ENCODE measurements at places on chromosomes 2 and 18.

DNA sequence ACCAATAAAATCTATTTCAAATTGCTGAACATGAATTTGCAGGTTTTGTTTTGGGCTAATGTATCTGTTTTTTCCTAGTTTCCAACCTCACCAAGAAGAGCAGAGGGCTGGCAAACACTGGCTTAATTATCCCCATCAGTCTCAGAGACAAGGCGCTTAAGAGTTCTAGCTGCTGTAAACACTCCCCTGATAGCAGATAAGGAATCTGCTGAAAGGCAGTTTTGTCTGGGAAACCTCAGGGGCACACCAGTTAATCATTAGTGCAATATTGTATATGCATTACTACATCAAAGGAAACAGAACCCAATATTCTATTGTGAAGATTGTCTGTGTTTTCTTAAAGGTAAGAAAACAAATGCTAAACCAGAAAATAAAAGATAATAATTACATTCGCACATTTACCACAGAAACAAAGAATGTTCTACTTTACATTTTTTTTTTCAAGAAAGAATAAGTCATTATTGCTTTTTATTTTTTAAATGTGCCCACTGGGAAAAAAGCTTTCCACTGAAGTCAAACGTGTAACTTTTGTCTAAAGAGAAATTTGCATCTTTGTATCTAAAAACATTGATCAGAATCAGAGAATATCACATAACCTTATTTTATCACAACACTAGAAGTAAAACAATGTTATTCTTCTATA, 179.1 kb downstream of the ERBB4 start:
- DNase-seq, result no peak

DNA sequence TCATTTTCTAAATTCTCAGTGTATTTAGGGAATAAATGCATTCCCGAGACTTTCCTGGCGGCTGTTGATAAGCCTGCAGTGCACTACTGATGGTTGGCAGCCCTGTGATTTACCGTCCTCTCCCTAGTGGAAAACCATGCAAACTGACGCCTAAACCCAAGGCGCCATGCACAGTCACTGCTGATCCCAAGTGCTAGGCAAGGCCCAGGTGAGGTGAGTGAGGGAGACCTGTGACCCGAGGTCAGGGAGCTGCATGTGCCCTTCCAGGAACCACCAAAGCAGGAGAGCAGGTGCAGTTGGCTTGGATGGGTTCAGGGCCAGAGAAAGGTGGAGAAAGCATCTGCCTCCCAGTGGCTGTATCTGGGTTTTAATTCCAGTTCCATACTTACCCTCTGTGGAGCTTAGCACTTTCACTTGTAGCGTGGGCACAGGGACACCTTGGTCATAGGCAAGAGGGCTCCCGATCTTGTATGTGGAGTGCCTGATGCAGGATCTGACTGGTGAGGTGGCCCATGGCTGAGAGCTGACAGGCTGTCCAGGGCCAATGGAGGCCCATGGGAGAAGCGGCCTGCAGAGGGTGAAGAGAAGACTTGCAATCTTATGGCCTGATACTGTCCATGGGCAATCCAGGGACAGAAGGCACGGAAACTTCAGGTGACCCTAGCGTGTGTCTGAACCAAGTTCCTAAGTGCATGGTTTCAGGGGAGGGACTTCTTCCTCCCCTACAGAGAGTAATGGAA, 131.3 kb downstream of the SH3RF3 start:
- DNase-seq, result no peak

DNA sequence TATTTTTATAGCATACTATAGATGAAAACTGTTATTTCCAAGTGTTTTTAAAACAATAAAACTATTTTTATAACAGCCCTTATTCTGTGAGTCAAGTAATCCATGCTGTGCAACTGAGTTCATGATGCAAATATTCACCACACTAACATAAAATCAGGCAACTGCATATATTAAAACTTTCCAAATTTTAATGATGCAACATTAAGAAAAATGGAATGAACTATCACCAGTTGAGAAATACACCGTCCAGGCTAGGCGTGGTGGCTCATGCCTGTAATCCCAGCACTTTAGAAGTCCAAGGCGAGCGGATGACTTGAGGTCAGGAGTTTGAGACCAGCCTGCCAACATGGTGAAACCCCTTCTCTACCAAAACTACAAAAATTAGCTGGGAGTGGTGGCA, 114.5 kb downstream of the CDH2 start:
- no peak for DNase-seq

- DNase-seq, result no peak
Observed at GRCh38 chr2:58911877-58912276, 670.8 kb upstream of the FANCL start.

- no peak for DNase-seq
Observed at GRCh38 chr2:218813771-218814460, 17.7 kb downstream of the PRKAG3 start.

DNA sequence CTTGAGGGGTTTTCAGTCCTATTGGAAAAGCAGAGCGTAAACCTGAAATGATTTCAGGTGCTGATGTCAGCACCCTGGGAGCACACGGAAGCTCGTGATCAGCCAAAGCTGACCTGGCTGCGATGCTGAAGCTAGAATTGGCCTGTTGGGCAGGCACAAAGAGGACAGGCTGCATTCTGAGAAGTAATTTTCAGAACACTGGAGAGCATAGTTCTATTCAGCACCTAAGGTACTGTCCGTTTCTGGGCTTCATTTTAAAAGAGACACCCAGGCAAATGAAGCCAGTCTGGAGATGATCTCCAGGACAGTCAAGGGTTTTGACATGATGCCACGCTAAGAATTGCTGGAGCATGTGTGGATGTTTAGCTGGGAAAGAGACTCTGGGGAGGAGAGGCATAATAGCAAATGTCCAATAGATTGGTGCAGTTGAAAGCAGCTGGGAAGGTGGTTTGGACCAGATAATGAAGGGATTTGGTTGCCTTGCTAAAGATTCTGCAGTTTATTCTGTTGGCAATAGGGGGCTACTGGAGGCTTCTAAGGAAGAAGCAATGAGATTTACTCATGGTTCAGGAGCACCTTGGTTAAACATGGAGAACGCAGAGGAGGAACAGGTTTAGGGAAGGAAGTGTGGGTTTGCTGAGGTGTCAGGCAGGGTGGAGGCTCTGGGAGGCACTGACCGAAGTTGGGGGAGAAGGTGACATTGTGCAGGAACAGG, 86.6 kb downstream of the ACOXL start:
- no peak for DNase-seq

- DNase-seq, result no peak
Observed at GRCh38 chr2:199811346-199811745, 39.6 kb downstream of the FTCDNL1 start.

DNA sequence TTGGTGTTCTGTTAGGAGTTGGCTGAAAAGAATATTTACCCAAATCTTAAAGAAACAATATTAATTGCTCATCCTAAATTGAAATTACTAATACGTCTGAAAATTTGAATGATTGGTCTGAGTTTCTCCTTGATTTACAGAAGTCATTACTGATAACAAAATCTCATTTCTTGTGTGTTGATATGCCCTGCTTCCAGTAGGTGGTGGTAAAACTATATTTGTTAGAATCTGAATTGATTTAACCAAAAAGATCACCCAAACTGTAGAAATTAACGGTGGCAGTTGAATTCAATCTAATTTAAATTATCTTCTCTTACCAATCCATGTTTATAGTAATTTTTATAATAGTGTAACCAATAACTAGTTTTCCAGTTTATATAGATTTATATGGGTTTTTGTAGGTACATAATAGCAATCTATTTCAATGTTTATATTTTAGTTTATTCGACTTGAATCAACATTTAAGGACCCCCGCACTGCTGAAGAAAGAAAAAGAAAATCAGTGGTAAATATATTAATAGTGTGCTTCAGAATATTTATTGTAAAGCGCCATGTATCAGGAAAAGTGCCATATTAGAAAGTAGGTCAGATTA, 38.3 kb downstream of the PAPOLG start:
- no peak for DNase-seq

GRCh38 chr2:154452471-154452870, 246.0 kb upstream of the KCNJ3 start:
- DNase-seq, result no peak

DNA sequence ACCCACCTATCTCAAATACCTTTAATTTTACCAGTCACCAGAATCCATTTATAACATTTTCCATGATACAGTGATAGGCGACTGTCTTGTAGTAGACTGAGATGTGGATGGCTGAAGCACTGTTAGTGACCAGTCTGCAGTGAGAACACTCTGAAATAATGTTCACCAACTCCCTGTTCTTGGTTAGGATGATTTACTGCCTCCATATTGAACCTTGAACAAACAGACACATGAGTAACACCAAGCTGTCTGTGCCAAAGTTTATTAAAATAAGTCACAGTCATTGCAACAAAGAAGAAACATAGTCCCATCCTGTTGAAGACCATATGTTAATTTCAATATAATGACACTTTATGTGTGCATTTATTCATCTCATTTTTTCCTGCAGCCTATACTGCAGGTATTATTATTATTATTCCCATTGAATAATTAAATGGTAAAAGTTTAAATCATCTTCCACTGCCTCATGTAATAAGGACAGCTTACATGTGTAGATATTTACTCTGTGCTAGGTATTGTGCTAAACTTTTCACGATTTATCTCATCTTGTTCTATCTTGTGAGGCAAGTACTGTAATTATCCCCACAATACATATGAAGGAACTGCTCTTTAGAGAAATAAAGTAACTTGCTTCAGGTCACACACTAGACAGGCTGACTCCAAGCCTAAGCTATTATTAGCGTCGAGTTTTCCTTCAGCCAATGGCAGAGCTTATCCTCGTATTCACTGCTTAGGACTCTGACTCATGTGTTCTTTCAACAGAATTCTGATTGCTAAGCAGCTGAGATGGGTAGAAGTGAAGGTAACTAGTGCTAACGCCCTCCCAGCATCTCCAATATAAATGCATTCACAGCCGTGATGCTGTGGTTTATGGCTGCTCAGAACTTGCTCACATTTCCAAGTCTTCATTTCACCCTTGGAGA, 62.5 kb downstream of the ONECUT2 start:
- DNase-seq, result no peak

DNA sequence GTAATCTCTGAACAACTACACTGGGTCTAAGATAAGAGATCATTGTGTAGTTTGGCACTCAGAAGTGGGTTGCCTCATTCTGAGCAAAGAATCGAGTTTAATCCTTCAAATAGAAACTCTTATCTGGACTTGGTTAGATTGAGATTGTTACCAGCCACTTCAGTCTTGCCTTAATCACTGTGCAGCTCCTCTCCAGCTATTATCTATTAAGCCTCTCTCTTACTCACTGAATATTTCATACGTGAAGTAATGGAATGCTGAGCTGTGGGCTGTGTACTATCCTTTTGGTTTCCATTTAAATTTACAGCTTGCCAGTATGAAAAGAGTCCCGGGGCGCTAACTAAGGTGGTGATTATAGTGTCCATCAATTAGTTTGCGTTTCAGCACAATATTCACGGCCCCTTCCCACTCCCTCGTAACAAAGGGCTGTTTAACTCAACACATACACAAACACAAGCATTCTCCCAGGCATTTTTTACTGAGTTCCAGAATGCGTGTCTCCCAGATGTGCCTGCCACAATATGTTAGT, 65.7 kb upstream of the NCKAP5 start:
- DNase-seq, result no peak

- no peak for DNase-seq
Observed at GRCh38 chr2:30400151-30400954, 46.7 kb upstream of the LCLAT1 start.

GRCh38 chr2:33420726-33421125, 55.7 kb upstream of the RASGRP3 start:
- DNase-seq, result no peak

- no peak for DNase-seq
Observed at GRCh38 chr2:203982276-203982675, 45.7 kb downstream of the ICOS start.

- DNase-seq, result no peak
Observed at GRCh38 chr2:42961385-42961811, 169.0 kb upstream of the HAAO start.

DNA sequence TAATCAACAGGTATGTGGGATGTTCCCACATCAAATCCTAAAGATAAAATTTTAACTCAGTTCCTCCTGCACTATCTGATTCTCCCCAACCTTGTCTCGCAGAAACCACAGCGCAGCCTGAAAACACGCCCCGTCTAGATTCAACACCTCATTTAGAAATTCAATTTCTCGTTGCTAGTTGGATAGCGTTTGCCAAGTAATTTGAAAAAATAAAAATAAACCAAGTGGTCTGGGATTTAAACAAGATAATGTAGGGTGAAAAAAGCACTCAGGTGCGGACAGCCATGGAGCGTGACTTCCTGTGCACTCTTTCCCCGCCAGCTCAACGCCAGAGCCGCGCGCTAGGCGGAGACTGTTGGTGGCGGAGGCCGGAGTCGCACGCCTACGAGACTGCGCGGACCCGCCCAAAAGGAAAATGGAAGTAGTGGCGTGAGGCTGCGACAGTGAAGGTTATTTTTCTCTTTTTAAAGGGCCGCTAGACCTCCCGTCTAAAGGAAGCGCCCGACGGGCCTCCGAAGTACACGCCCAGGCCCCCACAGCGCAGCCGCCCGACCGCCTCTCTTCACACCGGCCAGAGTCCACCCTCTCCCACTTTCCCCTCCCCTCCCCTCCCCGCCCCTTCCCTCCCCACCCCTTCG, 615 bp upstream of the CCNT2 start:
- peak; percentile 54 for DNase-seq

DNA sequence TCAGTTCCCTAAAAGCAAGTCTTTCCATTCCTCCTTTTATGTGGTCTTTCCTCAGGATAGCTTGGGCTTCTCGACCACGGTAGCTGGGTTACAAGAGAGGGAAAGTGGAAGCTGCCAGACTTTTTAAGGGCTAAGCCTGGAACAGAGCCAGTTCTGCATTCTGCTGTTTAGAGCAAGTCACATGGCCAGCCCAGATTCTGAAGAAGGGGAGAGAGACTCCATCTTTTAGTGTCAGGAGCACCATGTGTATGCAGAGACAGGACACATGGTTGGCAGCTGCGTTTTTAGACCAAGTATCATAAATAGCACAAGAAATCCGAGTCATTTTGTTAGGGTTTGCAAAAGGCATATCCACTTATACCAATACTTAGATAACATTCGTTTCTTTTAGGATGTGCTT, 4.7 kb downstream of the HMSD start:
- DNase-seq, result no peak

GRCh38 chr2:238459081-238459629, 32.4 kb downstream of the ASB1 start:
- no peak for DNase-seq

DNA sequence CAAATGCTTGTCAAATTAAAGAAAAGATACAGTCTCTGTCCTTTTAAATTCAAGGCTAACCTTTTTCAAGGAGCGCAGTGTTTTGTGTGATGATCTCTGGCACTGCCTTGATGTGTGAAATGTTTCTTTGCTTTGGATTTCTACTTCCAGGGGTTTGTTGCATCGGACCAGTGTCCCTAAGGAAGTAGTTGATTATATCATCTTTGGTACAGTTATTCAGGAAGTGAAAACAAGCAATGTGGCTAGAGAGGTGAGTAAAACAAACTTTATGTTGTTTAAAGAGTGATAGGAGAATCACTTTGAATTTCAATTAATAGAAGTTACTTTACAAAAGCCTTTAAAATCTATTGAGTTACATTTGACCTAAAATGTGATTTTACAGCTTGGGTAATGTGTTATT, 28.8 kb downstream of the HADHB start:
- DNase-seq, result no peak

Data from iPS DF 19.7 (cell line).